Activated CD4-positive, alpha-beta T cell treated with anti-CD3 and anti-CD28 coated beads, Interleukin-2, amount 50 U/mL, for 16 hours (primary cell): ENCODE measurements at places on chromosomes 13 and 19.
A peak's percentile ranks its signal among the peaks of the same experiment; 100 is the strongest.

GRCh38 chr19:2610637-2611482 lies 91.6 kb downstream of the GNG7 start:
- peak; percentile 90 for DNase-seq

- no peak for DNase-seq
Measured at GRCh38 chr13:41501281-41501680, 43.9 kb downstream of the RGCC start.

DNA sequence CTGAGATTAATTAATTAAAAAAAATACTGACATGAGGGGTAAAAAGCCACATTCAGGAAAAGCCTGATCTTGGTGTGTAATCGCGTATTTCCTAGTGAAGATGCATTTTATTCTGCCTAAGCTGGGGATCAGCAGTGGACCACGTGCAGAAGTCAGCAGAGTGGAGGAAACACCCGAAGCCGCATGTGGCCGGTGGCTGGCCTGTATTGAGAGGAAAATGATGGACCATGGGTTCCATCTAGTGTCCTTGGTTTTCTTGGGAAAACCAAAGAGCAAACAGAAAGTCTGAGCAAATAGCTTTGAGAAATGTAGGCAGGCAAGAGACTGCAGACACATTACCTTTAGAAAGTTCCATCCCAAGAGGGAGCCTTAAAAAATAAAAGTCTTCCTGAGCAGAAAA lies 23.7 kb upstream of the SHISA2 start:
- DNase-seq = no peak

DNA sequence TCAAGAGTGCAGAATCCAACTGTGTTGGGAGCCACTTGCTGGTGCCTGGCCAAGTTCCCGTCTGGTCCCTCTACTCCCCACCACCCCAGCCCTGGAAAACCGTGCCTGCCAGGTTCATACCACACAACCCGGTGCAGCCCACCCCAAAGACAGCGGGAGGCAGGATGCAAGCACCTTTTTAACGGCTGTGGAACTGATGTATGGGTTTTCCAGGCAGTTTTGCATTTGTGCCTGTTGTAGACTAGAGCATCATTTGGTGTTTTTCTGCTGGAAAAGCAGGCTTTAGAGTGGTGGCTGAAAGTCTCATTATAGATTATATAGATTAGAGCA lies 13.5 kb downstream of the TFDP1 start:
- DNase-seq = no peak

DNA sequence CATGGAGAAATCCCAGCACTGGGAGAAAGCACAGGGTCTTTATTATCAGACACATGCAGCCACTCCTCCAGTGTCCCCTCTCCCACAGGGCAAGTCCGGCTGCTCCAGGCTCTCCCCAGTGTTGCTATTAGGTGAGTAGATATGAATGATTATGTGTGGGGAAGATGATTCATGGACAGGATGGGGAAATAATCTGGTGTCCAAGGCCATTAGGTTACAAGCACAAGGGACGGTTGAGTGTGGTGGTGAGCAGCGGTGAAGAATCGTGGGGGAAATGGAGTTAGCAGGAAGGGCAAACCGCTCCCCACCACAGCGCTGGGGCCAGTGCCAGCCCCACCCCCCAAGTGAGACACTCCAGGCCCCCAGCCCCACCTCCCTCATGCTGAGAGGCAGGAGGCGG lies 19.0 kb downstream of the CD177 start:
- no peak for DNase-seq

DNA sequence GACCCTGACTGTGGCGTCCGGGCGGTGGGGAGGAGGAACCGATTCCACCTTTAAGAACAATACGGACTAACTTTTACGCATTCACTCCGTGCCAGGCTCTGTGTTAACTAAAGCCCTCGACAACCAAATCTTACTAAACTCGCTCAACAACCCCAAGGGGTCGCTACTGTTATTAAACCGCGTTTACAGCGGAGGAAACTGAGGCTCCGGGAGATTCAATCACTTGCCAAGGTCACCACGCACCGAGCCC lies 1.2 kb downstream of the SAMD1 start:
- peak; percentile 18 for DNase-seq

DNA sequence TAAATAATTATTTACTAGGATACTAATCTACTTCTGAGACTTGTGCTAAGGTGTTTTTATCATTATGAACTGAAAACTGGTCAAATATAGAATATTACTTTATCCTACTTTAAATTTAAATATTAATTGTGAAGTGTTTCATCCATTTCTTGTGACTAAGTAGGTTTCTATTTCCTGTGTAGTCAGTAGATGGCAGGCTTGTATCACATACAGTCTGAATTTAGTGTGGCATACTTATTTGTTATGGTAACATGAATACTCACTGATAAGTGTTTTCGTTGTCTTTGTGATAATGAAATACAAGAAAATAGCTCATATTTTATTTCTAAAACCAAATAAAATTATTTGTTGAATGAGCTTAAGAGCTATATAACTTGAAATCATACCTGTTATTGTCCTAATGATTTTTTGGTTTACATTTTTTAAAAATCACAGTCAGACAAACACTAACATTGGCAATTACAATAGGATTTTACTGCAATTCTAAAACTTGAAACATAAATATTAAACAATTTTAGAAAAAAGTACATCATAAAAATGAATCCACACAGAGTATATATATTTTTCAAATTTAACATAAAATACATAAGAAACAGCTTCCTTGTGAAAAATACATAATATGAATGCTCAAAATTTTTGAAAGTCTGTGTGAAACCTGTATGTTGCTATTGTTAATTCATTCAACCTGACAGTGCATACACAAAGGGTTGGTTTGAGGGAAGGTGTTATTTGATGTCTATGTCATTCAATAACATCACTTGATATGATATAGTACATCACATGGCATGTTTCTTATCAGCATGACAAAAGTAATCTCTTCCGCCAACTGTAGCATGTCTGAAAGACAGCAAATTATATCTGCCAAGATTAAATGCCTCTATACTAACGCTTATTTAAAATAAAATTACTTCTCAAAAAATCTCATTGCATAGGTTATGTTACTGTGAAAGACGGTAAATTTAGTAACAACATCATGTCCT lies 904.8 kb upstream of the PCDH20 start:
- DNase-seq = peak; percentile 6

DNA sequence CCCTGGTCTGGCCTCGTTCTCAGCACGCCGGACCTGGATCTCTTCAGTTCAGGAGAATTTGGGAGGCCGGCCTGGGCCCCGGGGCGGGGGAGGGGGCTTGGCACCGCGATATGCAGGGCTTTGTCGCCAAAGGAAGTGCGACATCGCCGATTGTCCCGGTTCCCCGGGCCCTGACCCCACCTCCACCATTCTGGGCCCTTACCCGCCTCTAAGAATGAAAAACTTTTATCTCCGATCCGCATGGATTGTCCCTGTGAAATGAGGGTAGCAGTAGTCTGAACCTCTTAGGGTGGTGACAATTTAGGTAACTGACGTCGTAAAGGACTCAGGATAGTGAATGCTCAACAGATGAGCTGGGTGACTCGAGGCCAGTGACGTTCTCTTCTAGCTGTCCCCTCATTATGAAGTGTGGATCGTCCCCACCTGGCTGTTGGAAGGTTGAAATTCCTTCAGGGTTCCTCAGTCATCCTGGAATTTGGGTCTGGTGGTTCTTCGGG lies 650 bp downstream of the DDA1 start:
- DNase-seq = no peak

DNA sequence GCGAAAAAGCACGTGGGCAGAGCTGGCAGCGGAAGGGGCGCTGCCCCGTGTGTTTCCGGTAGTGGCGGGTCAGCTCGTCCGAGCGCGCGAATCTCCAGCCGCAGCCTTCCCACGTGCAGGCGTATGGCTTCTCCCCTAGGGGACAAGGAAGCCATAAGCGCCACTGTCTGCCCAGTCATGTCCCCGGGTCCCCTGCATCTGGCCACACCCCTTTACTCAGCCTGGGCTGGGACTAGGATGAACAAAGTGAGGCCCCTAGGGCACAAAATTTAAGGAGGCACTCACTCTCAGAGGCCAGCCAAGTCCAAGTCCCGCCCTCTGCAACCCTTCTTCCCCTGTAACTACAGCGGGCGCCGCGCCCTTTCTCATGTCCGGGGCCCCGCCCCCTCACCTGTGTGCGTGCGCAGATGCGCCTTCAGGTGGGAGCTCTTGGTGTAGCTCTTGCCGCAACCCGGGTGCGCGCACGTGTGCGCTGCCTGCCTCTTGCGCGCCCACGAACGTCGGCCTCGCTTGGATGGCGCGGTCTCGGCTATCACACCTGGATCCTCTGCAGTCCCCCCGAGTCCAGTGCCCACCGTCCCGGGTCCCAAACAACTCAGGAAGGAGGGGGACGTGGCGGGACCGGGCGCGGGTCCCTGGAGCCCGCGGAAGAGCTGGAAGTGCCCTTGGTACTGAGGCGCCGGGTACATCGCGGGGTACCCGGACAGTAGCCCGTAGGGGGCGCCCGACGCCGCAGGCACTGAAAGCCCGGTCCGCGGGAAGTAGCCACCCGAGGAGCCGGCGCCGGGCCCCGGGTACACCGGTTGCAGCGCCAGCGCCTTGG lies 1.9 kb downstream of the KLF1 start:
- peak; percentile 94 for DNase-seq

DNA sequence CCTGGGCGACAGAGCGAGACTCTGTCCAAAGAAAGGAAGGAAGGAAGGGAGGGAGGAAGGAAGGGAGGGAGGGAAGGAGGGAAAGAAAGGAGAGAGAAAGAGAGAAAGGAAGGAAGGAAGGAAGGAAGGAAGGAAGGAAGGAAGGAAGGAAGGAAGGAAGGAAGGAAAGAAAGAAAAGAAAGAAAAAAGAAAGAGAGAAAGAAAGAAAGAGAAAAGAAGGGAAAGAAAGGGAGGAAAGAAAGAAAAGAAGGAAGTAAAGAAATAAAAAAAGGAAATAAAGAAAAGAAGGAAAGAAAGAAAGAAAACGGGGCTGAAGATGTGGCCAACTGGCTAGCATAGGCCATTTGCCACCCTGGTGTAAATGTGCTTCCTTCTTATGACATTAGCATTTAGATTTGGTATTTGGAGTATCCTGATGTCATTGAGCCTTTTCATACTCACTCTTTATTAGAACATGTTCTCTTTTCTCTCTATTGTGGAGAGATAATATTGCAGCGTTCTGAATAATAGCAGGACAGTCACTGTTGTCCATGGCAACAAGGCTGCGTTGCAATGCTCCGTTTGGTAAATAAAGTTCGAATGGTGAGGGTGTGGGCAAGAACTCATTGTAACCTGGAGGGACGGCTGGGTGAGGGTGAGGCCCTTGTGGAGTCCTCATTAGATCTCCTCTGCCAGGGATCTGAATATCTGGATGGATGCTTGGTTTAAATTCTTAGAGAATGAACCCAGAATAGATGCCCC lies 173.9 kb upstream of the UBL3 start:
- DNase-seq = no peak

DNA sequence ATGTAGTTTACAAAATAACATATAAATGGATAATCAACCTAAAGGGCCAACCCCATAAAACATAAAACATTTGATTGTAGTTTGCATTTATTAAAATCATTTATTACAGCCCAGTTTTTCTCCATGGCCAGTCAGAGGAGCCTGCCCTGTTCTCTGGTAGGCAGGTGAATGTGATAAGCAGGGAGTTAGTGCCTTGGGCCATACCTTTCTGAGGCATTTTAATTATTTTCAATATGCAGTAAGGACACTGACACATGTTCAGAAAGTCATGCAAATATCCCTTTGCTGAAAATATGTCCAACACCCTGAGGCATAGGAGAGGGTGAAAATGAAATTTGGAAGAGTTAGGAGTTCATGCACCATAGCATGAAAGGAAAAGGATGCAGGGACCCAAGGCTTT lies 242.6 kb upstream of the EDNRB start:
- no peak for DNase-seq

DNA sequence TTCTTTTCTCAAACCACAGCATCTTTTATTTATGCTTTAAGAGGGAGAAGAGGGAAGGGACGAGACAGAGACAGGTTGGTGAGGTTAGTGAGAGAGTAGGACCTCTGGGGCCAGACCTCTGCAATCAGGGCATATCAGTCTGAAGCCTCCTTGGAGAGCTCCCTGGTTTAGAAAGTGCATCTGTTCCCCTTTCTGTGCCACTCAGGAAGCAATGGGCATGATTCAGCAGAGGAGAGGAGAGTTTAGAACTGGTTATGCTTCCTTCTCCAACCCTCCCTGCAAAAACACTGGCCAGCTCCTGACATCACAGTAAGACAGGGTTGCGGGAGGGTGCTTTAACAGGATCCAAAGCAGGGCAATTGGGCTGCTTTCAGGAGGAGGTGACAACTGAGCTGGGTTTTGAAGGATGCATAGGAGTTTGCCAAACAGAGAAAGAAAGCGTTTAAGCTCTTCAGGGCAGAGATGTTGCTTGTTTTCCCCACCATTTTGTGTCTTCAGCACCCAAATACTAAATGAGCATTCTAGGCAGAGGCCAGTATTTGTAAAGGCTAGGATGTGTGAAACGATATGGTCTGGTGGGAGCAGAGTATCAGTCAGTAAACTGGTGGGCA lies 33.1 kb downstream of the CERS4 start:
- no peak for DNase-seq

GRCh38 chr19:53183146-53183764 lies 9.9 kb downstream of the ZNF665 start:
- DNase-seq = no peak

- DNase-seq = peak; percentile 85
Measured at GRCh38 chr13:40982772-40983171, 36.3 kb downstream of the ELF1 start.

DNA sequence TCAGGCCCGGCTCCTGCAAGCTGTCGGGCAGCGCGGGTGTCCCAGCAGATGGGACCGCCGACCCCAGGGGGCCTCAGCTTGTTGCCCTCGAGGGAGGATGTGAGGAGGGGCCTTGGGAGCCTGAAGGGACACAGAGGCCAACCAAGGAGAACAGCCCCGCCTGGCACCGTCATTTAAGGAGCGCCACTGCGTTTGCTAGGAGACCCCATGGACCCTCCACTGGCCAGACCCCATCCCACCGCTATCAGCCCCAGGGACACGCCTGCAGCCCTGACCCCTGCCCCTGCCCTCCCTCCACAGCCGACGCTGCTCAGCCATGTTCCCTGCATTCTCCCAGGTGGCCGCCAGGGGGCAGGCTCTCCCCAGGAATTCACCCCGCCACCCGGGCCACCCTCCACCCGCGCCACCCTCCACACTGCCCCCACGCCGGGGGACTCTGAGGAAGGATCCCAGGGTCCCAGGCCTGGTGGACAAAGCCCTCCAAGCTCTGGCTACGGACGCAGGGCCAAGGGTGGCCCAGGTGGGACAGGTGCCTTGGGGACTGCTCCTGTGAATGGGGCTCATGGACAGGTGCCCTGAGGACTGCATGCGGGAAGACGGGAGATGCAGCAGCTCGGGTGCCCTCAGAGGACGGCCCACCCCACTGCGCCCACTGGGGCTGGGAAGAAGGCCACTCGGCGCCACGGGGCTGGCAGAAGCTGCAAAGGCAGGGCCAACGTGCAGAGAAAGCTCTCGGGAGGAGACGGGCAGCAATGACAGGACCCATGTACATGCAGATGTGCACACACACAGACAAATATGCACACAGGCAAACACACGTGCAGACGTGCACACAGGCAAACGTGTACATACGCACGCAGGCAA lies 34.4 kb downstream of the PIP5K1C start:
- DNase-seq = peak; percentile 70

DNA sequence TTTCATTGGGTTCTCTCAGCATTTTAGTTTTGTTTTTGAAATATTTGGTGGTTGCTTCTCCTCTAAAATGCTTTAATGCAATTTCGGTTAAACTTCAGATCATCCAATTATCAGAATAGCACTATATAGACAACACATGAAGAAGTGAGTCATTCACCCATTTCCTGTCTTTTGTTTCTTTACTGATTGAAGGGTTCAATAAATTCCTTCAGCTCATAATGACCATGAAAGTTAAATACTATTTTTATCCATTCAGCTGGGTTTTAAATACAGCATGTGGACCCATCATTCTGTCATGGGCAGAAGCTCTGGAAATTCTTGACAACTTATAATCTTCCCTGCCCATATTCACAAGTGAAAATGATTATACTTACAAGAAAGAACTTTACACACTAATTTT lies 187.2 kb downstream of the ITGBL1 start:
- DNase-seq = no peak
